Epithelial cell of proximal tubule (primary cell): ENCODE measurements at places on chromosomes 1 and 21. TPM values are rescaled to one million over a fixed set of nuclear protein-coding genes. Genes with fewer than 3 reads are reported as not detected.

CYP4Z1 gene
- total RNA-seq = not detected in 2 replicates

TSPEAR gene
- not detected in 2 replicates for total RNA-seq

CD1B gene
- total RNA-seq = not detected in 2 replicates

S100B gene
- not detected in 2 replicates for total RNA-seq

OR2M4 gene
- total RNA-seq = not detected in 2 replicates

CENPF gene
- total RNA-seq = 67.0 and 80.5 TPM in 2 replicates

ADCY10 gene
- total RNA-seq = not detected in 2 replicates

IL19 gene
- not detected in 2 replicates for total RNA-seq

PBX1 gene
- 3.0 and 4.4 TPM in 2 replicates for total RNA-seq
